HL-60 (cell line): ENCODE measurements at places on chromosomes 4 and X.

- no peak for DNase-seq
Measured at GRCh38 chr4:7425124-7425523, 9.6 kb downstream of the PSAPL1 start.

DNA sequence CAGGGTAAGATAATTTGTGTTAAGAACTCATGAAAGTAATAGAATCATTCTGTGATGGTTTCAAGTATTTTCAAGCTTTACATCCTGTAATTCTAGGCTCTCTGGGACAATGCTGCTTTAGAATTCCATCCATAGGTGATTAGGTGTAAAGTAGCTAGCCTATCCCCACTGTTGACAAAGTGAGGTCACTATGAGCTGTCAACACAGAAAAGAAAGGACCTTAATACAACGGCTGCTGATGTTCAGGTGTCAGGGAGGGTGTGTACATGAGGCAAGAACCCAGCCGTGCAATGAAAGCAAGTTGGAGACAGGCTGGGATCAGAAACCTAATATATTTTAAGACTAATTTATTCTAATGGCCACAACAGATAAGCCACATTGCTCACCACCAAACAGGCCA lies 36.8 kb upstream of the SH3RF1 start:
- no peak for DNase-seq

- no peak for DNase-seq
Measured at GRCh38 chrX:25020391-25020904, 4.7 kb upstream of the ARX start.

- no peak for DNase-seq
Measured at GRCh38 chrX:150954951-150955350, 28.2 kb upstream of the HMGB3 start.

- DNase-seq: no peak
Measured at GRCh38 chrX:40146262-40147125, 48.7 kb upstream of the BCOR start.
